ENCODE measurements at places on chromosomes 6 and 20.

- DNase-seq: no peak
Measured at GRCh38 chr6:30800871-30801270, 56.5 kb upstream of the IER3 start.

DNA sequence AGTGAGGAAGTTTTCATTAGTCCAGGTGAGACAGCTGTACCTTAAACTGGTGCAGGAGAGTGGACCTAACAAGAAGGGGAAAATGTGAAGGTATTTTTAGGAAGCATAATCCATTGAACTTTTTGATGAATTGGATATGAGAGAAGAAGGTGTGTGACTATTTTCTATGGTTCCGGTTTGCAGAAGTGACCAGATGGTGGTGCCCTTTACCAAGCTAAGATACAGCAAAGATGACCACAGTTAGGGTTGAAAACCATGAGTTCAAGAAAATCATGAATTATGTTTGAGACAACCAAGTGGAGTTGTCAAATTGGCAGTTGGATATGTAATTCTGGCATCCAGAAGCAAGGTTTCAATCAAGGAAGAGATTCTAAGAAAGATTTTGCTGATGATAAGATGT is 61.9 kb upstream of the NRSN1 start:
- DNase-seq: peak; percentile 30

GRCh38 chr6:129920103-129920798 is 59.1 kb upstream of the TMEM244 start:
- DNase-seq: no peak

GRCh38 chr6:79686707-79687309 is 55.7 kb downstream of the SH3BGRL2 start:
- DNase-seq: no peak

GRCh38 chr6:14816116-14816859 is 429.6 kb upstream of the JARID2 start:
- DNase-seq: no peak

DNA sequence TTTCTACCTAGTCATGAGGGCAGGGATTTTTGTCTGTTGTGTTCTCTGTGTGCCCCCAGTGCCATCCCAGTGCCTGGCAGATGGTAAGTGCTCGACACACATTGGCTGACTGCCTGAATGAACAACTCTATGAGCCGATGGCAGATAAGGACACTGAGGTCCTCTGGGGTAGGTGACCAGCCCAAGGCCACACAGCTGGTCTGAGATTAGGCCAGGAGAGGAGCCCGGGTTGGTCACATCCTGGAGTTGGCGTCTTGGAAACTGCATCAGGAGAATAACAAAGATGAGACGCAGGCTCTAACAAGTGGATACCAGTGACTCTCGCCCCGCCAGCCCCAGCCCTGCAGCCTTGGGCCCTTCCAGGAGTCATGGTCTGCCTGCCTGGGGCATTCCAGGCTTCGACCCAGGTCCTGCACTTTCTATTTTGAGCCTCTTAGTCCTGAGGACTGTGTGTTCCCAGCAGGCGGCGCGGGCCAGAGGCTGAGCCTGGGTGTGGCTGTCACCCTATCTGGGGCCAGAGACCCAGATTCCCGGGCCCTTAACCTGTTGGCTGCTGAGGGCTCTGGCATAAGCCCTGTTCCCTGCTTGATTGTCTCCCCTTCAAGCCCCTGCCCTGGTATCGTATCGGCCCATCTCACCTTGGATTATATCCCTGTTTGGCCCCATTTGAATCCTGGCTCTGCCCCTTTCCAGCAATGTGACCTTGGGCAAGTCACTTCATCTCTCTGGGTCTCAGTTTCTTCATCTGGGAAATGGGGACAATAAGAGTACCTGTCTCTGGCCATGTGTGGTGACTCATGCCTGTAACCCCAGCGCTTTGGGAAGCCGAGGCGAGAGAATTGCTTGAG is 88.3 kb downstream of the CEBPB start:
- no peak for DNase-seq

DNA sequence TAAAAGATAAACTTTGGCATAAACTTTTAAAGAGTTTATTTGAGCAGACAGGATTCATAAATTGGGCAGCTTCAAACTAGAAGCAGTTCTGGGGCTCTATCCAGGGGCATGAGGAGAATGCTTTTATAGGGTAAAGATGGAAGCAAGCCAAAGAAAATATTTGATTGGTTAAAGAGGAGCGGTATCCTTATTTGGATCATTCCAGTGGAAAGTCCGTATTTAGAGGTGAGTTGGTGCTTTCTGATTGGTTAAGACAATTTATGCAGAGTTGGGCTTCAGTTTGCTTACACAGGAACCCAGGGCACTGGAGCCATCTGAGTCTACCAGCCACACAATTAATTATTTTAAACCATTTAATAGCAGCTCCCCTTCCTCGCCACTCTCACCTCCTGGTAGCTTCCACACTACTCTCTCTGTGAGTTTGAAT is 37.9 kb upstream of the RNF217 start:
- DNase-seq: no peak

GRCh38 chr6:5045416-5045815 is 39.7 kb upstream of the PPP1R3G start:
- no peak for DNase-seq

DNA sequence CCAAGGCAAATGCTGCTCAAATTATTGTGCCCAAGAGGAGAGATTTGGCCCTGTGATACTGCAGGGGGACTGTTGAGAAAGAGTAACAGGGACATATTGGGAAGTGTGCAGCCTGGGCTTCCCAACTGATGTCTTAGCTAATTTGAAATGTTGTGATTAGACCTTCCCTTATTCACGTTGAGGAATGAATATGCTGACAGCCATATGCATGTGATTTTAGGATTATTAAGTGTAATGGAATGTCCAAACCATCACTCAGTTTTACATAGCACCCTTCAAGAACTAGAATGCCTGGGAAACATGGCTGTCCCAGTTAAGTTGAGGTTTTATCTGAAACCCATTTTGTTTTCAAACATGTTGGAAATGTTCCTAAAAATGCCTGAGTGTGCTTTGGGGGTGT is 81.4 kb downstream of the CARMIL1 start:
- DNase-seq: no peak

GRCh38 chr20:53956013-53956715 is 114.2 kb downstream of the BCAS1 start:
- no peak for DNase-seq

DNA sequence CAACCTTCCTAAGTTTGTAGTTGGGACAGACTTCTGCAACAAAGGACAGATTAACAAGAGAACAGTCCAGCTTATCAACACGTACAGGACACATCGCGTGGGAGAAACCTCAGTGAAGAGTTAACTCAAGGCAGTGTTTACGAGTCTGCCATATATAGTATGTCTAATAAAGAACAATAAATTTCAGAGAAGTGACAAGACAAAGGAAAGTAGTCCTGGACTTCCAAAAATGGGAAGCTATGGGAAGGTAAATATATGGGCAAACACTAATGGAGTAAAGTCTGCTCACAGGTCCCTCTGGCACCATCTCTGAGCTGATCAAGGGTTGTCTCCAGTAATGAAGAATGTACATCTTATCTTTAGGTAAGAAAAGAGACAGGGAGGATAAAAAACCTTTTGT is 34.9 kb downstream of the GCM1 start:
- DNase-seq: no peak

DNA sequence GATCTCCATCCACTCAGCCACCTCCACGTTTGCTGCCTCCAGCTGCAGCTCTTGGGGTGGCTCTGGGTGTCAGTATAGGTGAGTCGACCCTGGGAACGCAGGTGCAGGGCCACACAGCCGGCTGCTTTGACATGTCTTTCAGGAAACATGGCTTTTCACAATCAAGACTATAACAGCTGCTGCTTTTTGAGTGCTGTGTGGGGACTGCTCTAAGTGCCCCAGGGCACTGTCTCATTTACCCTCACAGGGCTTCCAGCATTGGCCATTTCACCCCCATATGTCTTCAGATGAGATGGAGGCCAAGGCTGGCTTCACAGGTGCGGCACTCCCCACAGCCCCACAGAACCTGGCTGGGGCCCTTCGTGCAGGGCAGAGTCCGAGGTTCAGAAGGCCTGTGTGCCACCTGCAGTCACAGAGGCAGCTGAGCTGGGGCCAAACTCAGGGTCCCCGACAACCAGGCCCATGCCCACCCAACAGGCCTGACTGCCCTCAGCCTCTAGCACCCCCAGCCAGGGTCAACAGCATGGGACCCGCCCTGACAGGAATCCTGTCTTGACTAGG is 14.9 kb upstream of the CST7 start:
- DNase-seq: no peak

- DNase-seq: no peak
Measured at GRCh38 chr20:50583442-50584150, 73.4 kb downstream of the PTPN1 start.

DNA sequence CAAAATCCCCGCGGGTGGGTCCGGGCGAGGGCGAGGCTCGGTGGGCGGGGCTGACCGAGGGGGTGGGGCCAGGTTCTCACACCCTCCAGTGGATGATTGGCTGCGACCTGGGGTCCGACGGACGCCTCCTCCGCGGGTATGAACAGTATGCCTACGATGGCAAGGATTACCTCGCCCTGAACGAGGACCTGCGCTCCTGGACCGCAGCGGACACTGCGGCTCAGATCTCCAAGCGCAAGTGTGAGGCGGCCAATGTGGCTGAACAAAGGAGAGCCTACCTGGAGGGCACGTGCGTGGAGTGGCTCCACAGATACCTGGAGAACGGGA is 809 bp downstream of the HLA-G start:
- DNase-seq: no peak

DNA sequence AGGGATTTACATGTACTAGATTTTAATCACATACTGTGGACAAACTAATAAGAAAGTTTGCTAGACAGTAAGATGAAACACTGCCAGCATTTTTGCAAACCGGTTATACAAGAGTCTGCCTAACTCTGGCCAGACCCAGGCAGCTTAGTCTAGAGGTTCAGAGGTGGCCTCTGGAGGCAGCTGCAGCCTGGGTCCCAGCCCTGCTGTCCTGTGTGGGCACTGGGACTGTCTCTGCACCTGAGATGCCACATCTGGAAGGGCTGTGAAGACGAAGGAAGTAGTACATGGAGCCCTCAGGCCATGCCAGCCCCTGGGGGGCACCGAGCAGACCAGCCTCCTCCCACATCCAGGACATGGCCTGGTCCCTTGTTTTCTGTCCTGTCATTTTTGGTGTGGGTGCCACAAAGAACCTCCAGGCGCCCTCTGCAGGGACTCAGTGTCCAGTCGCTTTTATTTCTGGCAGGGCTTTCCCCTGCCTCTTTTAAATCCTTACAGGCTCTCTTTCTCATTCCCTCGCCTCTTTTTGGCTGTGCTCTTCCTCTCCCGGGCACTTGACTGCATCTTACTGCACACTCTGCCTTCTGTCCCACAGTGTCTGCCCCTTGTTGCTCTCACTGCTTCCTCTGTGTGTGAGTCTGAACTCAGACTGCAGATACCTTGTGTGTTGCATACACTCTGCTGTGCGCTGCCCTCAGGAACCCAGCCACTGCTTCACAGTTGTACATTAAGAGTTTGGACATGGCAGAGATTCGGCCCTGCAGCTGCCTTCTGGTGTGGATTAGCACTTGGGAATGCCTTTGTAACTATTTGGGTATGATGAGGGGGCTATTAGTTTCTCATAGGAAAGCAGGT is 216.7 kb downstream of the ZDHHC14 start:
- peak; percentile 65 for DNase-seq

DNA sequence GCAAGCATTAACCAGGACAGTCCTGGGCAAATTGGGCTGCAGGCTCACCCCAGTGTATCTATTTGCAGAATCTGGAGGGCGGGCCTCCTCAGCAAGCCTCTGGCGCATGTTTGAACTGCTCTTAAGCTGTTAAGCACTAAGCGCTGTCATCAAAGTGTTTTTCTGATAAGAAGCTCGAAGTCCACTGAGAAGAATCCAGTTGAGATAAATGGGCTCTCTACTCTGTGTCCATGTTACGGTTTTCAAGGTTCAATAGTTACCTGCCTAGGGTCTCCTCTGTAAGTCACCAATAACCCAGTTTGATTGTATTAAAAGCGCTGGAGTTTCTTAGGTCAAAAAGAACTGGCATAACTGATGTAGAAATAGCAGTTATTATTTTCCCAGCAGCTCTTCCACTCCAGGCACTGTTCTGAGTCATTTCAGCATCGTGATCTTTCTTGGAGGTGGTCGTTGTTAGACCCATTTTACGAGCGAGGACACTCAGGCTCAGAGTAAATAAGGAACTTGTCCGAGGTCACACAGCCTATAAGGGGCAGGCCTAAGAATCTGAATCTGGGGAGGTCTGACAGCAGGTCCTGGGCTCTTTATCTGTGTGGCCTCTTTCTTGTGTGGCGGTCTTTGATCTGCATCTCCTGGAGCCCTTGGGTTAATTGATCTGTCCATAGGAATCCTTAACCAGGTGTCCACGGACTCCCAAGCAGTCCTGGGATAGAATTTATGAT is 207.4 kb upstream of the ZNF217 start:
- no peak for DNase-seq

DNA sequence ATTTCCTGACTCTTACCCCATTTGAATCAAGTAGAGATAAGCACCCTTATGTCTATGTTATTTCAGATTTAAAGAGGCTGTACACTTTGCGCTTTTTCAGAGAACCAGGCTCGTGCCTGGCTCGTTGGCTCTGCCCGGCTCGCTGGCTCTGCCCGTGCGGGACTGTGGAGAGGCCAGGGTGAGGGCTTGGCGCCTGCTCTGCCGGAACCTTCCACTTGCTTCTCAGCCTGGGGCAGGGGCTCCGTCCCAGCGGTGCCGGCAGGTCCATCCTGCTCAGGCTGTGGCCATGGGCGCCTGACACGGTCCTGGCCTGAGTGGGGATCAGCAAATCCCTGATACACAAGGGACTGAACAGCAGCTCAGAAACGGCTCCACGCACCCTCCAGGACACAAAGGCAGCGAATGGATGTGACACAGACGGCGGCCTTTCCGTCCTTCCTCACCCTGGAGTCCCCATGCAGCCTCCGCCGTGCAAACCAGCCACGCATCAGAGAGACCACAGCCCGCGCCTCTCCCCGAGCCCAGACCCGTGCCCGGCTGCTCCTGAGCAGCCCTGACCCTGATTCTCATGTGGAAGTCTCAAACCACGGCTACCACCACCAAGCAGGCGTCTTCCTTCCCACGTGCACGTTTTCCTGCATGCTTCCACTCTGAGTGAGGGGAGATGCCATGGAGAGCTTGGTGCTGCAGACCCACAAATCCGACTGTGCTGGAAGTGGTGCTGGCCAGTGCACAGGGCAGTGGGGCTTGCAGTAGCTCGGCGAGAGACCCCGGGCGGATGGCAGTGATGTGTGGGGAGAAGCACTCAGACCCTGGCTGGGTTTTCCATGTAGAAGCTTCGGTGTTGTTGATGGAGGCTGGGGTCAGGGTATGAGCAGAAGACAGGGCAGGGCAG is 233.9 kb downstream of the ERMARD start:
- DNase-seq: no peak

- no peak for DNase-seq
Measured at GRCh38 chr20:12531626-12532025, 477.1 kb upstream of the SPTLC3 start.

- no peak for DNase-seq
Measured at GRCh38 chr20:49148601-49149000, 39.5 kb downstream of the STAU1 start.

DNA sequence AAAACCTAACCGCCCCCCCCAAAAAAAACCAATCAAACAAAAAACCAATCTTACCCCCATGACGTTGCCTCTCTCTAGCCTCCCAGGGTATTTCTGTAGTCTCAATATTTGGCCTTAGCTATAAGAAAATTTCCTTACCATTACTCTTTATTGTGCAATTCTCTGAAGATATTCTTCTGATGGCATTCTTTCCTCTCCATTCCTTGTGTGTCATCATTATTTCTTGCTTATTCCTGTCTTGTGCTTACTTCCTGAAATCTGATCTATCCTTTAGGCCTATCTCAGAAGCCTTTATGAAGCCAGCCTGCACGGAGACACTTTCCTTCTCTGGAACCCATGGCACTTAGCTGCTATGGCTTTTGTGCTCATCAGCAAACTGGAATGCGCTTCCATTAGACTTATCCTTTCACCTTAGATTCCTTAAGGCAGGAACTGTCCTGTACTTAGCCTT is 65.9 kb upstream of the DDR1 start:
- DNase-seq: no peak

Data from KBM-7 (cell line).